ENCODE measurements at places on chromosomes 4 and X. TPM values are rescaled to one million over a fixed set of nuclear protein-coding genes. Genes with fewer than 3 reads are reported as not detected.

Gene MAP3K15
- total RNA-seq, result under 0.01 TPM

Gene GBA3
- not detected for total RNA-seq

Gene RASGEF1B
- total RNA-seq, result 0.28 TPM

Gene MAGEA3
- total RNA-seq, result not detected

DNA sequence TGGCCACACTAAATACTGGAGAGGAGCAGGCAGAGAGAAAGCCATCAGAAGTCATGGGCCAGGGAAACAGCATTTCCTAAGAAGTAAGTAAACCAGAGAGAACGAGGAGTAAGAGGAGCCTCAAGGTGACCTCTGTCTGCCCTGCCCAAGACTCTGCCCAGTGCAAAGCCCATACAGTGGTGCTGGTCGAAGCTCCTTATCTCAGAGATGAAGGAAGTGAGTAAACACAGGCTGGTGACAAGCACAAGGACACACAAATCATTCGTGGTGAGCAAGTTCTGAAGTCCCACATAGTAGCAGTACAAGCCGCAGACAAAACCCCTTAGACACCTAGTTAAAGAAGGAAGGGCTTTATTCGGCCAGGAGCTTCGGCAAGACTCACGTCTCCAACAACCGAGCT, 62.7 kb downstream of the DCTD start:
- no peak overlapping the region for H3K27ac ChIP-seq
- no peaks in the 10 kb centered on the region for H3K4me1 ChIP-seq
- peaks cover 1% of the 10 kb centered on the region for H3K27me3 ChIP-seq
- no peak for DNase-seq
- H3K36me3 ChIP-seq, result no peaks in the 10 kb centered on the region
- H3K4me3 ChIP-seq, result no peak overlapping the region

GRCh38 chrX:12366440-12366839, 228.2 kb downstream of the FRMPD4 start:
- peaks cover 6% of the 10 kb centered on the region for H3K4me1 ChIP-seq
- no peak for DNase-seq
- no peaks in the 10 kb centered on the region for H3K27me3 ChIP-seq
- H3K4me3 ChIP-seq, result no peak overlapping the region

DNA sequence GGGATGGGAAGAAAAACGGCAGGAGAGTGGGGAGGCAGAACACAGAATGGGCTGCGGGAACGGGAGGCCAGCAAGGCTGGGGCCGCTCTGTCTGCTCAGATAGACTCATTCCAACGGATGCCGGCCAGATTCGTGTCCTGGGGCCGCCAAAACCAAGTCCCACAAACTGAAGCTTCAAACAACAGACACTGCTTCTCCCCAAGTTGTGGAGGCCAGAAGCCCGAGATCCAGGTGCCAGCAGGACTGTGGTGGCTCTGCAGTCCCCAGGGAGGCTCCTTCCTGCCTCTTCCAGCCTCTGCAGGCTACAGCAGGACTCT, 100.6 kb downstream of the ADRA2C start:
- H3K4me3 ChIP-seq, result no peak overlapping the region
- H3K36me3 ChIP-seq, result no peaks in the 10 kb centered on the region
- no peak overlapping the region for H3K27ac ChIP-seq
- H3K4me1 ChIP-seq, result no peaks in the 10 kb centered on the region
- H3K27me3 ChIP-seq, result peaks cover 57% of the 10 kb centered on the region
- no peak for DNase-seq

- H3K36me3 ChIP-seq, result no peaks in the 10 kb centered on the region
- no peaks in the 10 kb centered on the region for H3K4me1 ChIP-seq
- no peak within 1 kb of the TSS for H3K27ac ChIP-seq
Measured at GRCh38 chrX:78747489-78747888, at the start of gene LPAR4. Gene LPAR4, plus strand, starts transcription at chrX:78747720. Its CDS starts 7,150 bp downstream, at chrX:78754870.

DNA sequence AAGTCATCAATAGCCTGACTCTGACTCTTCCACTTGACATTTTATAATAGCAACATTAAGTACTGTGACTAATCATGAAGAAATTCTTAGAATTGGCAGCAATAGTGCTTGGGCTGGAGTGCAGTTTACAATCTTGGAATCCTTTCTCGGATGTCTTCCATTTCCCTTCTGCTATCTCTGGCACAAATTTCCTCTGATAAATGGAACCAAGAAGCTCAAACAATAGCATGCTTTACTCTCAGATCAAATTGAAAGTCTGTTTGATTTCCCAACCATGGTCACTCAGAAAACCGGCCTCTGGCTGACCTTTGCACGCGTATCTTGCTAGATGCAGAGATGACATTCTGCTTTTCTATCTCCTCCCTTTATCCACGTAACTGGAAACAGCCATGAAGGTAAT, 99.0 kb upstream of the SPANXC start:
- peak; percentile 83 for DNase-seq
- no peak overlapping the region for H3K4me3 ChIP-seq
- H3K27ac ChIP-seq, result peak overlapping the region; percentile 75

GRCh38 chr4:125773931-125774330, 459.2 kb downstream of the FAT4 start:
- H3K4me1 ChIP-seq, result no peaks in the 10 kb centered on the region
- no peaks in the 10 kb centered on the region for H3K36me3 ChIP-seq
- H3K27me3 ChIP-seq, result no peaks in the 10 kb centered on the region
- no peak overlapping the region for H3K27ac ChIP-seq
- DNase-seq, result no peak

DNA sequence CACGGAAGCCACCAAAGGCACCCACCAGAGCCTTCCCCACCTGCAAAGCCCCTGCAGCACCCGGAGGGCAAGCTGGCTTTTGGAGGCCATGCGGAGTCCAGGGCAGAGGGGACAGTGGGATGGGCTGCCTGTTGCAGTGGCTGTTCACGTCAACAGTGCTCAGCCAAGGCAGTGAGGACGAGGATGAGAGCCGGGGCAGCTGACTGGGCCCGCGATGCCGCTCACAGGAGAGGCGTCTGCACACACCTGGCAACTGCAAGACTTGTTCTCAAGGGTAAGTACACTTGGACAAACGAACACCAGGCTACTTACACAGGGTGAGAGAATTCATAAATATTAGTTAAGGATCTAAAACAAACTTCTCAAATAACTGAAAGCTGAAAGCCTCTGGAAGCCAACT, 19.6 kb downstream of the FGFR3 start:
- H3K4me3 ChIP-seq, result no peak overlapping the region
- no peak overlapping the region for H3K27ac ChIP-seq
- H3K36me3 ChIP-seq, result peaks cover 38% of the 10 kb centered on the region
- H3K27me3 ChIP-seq, result no peaks in the 10 kb centered on the region

GRCh38 chr4:125125276-125125675, 189.5 kb upstream of the FAT4 start:
- H3K27me3 ChIP-seq, result no peaks in the 10 kb centered on the region
- peaks cover 4% of the 10 kb centered on the region for H3K4me1 ChIP-seq
- H3K4me3 ChIP-seq, result no peak overlapping the region
- no peaks in the 10 kb centered on the region for H3K36me3 ChIP-seq
- no peak overlapping the region for H3K27ac ChIP-seq

- H3K4me3 ChIP-seq, result no peak overlapping the region
- no peak overlapping the region for H3K27ac ChIP-seq
Measured at GRCh38 chr4:99921174-99921573, 25.2 kb downstream of the DNAJB14 start.

DNA sequence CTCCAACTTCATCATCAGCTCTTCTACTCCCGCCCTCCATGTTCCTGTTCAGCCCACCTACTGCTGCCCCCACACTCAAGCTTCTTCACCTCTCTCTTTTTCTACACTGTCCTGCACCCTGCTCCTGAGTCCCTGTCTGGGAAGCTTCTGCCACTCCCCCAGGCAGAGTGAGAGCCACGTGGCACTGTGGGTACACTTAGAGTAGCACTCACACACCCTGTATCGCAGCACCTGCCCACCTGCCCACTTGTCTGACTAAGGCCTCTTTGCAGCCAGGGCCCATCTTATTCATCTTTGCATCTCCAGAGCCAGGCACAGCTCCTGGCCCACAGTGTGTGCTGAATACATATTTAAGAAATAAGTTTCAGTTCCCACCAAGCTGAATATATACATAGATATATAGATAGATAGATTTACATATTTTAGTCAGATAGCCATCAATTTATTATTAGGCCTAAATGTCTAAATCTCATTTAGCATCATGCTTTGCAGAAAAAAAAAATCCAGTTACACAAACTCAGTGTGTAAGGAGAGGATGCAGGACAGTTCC, 24.9 kb downstream of the CCDC149 start:
- no peak overlapping the region for H3K27ac ChIP-seq
- H3K27me3 ChIP-seq, result no peaks in the 10 kb centered on the region
- DNase-seq, result no peak

- H3K4me3 ChIP-seq, result no peak overlapping the region
- DNase-seq, result peak; percentile 56
- peaks cover 4% of the 10 kb centered on the region for H3K4me1 ChIP-seq
- peak overlapping the region; percentile 31 for H3K27ac ChIP-seq
Measured at GRCh38 chr4:123444290-123444731, 47.7 kb downstream of the SPRY1 start.
